ENCODE measurements at places on chromosomes 5 and 9.

DNA sequence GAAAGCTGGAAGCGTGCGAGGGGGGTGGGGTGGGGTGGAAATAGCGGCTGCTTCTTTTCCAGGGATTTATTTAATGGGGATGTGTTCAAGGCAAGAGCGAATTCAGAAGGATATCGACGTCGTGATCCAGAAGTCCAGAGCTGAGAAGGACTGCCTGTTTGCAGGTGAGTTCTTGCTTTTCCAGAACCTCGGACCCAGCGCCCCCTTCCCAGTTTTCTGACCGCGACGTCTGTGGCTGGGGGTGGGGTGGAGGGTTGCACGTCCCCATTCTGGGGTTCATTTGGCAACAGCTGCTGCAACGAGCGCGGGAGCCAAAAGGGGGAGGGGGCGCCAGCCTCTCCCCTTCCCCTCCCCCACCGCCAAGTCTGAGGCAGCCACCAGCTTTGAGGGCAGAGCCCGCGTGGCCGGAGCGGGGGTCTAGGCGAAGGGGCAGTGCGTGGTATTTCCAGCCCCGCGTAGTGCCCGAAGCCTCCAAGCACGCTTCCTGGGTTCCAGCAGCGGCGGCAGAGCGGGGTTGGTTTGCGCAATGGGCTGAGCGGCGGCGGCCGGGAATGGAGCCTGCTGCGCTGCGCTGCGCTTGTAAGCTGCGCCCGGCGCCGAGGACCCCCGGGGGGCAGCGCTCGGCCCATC is 701 bp downstream of the PARP8 start:
- DNase-seq, result no peak

GRCh38 chr5:120533581-120533980 is 69.5 kb downstream of the PRR16 start:
- DNase-seq, result no peak

GRCh38 chr9:129860653-129861446 is 25.6 kb downstream of the USP20 start:
- no peak for DNase-seq

GRCh38 chr5:1010641-1011046 is 2.0 kb downstream of the NKD2 start:
- DNase-seq, result no peak

DNA sequence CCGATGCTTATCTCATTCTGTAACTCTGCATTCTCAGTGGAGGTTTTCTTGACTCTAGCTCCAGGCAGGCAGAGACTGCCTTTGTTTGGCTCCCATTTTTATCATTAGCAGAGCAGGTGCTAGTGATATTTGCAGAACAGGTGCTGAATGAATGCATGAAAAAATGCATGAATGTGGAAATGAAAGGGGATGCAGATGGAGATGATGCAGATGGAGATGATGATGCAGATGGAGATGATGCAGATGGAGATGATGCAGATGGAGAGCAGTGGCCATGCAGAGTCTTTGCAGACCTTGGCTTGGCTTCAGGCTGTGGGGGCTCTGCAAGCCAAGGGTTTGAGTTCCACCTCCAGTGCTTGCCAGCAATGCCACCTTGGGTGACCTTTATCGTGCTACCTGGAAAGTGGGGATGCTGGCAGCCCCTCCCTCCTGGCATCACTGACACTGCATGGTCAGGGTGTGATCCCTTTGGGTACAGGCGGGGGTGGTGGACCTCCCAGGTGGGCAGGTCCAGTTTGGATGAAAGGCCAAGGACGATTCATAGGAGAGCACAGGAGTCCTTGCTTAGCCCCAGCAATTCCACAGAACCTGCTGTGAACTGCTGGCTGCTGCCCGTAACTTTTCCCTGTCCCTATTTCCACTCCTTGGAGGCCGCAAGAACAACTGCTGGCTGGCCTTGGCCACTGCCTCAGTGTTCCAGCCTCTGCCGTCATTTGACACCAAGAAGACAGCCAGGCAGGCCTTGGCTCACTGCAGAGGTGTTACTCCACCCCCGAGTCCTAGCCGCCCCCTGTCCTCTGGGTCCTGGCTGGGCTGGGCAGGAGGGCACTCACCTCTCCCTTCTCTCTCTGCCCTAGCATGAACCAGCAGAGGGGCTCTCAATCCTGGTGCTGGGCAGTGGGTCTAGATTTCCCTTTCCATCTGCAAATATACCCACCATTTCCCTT is 33.0 kb downstream of the ERGIC1 start:
- DNase-seq, result no peak

GRCh38 chr5:145945620-145946111 is 9.3 kb downstream of the SH3RF2 start:
- DNase-seq, result no peak

GRCh38 chr9:18438300-18438925 is 35.5 kb upstream of the ADAMTSL1 start:
- DNase-seq, result no peak

DNA sequence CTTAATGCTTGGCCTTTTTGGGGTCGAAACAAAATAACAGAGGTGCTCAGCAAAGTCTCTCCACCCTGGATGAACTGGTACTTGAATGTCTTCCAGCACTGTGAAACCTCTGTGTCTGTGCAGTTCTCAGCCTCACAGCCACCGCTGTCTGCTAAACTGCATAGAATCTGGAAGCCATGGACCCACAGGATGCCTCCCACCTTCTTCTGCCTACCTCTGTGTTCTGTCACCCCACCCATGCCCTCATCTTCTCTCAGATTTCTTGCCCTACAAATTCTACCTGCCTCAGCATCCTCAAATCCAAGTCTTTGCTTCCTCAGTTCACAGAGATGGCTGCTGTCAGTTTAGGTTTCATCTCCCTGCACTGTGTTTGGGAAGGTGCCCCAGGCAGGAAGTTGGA is 35.6 kb downstream of the EXOSC2 start:
- DNase-seq, result no peak

DNA sequence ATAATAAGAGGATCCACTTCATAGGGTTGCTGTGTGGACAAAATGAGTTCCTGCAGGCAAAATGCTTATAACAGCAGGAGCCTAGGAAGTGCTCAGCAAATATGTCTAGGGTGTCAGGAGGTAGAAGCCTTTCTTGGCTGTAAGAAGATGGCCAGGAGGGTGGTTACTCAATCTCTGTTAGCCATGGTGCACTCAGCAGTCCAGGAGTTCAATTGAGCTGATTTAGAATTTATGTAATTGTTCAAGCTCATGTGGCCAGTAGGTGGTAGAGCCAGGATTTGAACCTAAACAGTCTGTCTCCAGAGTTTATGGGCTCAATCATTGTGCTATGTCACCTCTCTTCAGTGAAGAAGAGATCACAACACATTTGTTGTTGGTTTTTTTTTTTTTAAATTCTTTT is 381.2 kb downstream of the KIF4B start:
- DNase-seq, result no peak

DNA sequence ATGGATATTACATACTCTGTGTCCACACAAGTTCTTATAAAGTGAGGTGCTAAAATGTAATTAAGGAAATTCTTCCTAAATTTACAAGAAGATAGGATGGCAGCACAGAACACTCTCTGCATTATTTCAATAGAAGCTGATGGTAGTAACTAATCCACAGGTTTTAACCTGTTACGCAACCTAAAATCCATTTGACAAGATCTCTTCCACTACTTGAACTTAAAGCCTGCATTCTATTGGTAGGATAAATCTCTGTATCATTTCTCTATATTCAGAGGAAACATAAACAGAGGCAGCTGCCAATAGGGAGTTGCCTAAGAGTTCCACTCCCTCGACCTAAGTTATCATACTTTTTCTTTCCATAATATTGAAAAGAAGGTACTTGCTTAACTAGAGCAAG is 21.6 kb downstream of the CDC37L1 start:
- no peak for DNase-seq

DNA sequence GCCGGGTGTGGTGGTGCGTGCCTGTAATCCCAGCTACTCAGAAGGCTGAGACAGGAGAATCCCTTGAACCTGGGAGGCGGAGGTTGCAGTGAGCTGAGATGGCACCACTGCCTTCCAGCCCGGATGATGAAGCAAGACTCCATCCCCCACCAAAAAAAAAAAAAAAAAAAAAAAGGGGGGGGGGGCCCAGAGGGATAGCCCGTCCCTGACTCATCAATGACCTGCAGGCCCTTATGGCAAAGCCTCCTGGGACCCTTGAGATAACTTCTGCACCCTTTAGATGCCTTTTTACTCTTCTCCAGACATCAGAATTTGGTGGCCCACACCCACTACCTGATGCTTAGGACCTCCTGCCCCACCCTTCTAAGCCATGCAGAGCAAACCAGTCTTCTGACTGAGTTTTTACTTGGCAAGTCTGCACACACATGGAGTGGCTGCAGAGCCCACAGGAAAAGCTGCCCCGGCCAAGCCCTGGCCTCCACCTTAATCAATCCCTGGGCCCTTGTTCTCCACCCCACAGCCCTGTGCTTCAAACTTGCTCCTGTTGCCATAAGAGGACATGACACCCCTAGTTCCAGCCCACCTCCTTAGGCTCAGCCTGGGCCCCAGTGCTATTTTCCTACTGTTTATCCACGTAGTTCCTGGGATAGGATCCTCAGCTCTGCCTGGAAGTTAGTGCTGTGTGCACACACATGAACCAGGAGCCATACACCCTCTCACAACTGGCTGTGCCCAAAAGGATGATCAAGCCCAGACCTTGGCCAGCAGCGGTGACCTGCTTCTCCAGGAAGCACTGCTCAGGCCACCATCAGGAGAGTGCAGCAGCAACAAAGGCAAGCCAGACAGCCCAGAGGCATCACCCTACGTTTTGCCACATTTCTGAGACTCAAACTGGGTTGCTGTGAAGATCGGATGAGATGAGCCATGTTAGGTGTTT is 5.1 kb downstream of the MGAT1 start:
- DNase-seq, result no peak

DNA sequence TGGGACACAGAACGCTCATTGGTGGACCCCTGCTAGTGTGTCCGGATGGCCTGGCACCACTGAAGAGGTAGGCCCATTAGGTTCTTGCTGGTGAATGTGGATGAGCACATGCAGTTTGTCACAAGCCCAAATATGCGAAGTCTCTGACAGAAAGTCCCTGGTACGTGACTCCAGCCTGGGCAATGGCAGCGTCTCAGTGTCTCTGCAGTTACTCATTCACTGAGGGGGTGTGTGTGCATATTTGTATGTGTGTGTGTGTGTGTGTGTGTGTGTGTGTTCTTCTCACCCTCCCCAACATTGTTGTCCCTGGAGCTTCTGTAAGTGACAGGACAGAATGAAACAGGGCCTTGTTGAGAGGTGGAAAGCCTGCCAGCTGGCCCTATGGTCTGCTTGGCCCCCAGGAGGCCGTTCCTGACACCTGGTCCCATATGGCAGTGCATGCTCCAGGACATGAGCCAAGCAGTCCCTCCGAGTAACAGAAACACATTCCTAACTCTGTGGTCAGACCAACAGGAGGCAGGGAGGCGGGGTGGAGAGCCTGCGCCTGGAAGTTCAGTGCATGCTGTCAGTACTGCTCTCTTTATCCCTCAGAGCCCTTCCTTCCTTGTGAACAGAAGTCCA is 169.9 kb downstream of the SLC28A3 start:
- DNase-seq, result no peak

DNA sequence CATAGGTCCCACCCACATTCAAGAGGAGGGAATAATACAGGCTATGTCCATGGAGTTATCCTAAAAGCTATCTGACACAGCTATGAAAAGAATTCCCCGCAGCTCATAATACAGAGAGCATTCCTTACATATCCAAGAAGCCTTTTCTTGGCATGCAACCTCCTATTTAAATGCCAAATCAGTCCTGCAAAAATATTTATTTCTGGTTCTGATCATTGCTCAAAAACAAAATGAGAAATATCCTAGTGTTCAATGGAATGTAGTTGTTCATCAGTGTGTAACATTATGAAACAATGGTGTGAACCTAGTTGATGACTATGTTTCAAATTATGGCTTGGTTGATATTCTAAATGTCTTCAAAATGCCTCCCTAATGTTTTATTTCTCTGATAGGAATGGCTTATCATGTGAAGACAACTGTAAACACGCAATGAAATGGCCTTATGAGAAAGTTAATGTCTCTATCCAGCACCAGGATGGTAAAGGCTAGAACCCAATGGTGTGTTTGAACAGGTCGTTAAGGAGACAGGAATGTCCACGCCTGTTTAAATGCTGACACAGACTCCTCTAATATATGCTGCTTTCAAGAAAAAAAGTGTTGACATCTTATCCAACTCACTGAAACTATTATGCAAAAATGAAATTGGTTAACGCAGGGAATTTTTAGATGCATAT is 126.7 kb upstream of the CDH6 start:
- no peak for DNase-seq

DNA sequence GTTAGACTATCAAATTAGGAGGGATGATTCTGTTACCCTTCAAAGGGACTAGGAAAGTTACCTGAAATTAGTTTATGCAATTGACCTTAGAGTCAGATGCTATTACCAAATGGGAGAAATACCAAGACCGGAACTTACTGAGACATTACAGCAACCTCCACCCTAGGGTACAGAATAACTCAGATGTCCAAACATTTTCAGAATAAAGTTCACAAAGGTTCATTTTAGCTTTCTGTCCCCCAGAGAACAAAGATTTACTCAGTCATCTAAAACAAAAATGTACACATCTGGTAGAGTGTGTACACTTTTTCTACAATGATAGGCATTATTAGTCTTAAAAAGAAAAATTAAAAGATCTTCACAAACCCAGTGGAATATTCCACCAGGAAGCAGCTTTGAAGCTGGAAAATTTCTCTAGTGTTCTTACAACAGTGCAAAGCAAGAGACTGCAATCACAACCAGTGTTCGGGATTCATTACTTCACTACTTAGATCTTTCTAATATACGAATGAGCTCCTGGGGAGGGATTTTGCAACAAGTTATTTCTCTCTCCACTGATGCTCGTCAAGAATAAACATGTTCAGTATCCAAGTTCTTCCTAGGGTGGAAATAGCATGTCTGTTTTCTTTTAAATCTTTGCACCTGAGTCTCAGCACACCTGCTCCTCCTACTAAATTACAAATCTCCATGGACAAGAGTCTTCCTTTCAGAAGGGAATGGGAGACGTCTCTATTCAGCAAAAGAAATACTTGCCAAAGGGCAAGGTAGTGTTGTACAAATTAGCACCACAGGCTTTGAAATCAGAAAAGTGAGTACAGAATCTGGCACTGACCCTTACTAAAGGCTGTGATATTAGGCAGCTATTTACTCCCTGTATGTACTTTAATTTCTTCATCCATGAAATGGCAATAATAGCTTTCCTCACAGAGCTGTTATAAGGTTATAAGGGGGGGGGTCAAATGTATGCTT is 8.8 kb downstream of the ETF1 start:
- DNase-seq, result no peak

GRCh38 chr9:99748676-99749075 is 73.0 kb upstream of the NR4A3 start:
- DNase-seq, result no peak

DNA sequence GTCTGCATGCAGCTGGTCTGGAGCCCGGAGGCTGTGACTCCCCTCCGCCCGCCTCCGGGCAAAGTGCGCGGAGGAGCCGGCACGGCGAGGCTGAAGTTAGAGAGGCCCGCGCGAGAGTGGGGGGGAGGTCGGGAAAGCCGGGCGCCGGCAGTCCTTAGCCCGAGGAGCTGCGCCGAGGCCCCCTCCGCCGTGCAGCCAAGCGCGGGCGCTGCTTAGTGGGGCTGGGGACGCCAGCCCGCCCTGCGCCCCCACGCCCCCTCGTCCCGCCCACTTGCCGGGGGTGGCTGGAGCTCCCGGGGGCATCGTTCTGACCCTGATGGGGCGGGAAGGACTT is 403 bp downstream of the NINJ1 start:
- DNase-seq, result no peak

All from cortex of kidney (tissue), 1 donor.